Activated effector memory CD4-positive, alpha-beta T cell treated with Interleukin-2 at 50 U/mL for 16 hours (primary cell): ENCODE measurements at places on chromosomes 16 and 17.

- DNase-seq = no peak
These were observed 16.9 kb upstream of the TNFRSF13B start for GRCh38 chr17:16988749-16989229.

DNA sequence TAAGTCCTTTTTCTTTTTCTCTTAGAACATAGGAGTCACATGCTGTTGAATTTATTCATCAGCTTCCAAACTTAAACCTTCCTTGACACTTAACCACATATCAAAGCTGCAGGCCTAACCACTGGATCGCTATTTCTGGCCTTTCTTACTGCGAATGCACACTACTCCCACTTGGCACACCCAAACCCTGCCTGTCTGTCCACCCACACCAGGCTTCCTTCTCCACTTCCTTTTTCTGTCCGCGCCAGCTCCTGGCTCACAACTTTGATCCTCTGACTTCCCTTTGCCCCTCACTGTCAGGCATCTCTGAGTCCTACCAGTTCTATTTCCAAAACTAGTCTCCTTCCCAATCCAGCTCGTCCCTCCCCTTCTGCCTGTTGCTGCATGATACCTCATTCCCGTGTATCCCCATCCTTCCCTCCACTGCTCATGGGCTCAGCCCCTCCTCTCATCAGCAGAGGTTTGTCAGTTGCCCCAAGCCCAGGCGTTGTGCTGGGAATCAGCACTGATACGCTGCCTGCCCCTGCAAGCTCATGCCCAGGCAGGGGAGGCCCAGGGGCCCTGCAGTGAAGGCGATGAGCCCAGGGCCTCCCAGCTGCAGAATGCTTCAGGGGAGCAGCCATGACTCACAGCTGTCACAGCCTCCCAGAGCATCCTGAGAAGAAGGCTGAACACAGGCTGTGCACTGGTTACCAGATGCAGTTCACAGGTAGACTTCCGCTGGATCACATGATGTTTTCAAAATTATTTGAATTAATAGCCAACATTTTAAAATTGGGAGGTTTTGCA, 179.8 kb downstream of the KATNIP start:
- DNase-seq = no peak

- DNase-seq = no peak
These were observed 507 bp downstream of the SERPINF1 start for GRCh38 chr17:1762233-1762900.

DNA sequence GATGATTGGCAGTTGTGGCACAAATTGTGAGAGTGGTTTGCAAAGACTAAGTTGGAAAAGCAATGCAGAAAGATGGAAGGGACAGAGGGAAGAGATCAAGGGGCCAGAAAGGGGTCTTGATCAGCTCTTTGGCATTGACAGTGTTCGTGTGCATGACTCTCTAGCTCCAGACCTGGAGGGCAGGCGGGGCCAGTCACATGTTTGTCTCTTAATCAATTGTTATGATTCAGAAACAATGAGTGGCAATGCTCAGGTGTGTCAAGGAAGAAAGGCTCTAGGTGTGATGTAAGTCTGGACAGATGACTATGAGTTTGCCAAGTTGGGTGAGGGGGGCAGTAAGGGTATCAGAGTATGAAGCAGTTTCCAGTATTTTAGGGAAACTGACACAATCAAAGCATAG, 32.1 kb downstream of the WSB1 start:
- no peak for DNase-seq

DNA sequence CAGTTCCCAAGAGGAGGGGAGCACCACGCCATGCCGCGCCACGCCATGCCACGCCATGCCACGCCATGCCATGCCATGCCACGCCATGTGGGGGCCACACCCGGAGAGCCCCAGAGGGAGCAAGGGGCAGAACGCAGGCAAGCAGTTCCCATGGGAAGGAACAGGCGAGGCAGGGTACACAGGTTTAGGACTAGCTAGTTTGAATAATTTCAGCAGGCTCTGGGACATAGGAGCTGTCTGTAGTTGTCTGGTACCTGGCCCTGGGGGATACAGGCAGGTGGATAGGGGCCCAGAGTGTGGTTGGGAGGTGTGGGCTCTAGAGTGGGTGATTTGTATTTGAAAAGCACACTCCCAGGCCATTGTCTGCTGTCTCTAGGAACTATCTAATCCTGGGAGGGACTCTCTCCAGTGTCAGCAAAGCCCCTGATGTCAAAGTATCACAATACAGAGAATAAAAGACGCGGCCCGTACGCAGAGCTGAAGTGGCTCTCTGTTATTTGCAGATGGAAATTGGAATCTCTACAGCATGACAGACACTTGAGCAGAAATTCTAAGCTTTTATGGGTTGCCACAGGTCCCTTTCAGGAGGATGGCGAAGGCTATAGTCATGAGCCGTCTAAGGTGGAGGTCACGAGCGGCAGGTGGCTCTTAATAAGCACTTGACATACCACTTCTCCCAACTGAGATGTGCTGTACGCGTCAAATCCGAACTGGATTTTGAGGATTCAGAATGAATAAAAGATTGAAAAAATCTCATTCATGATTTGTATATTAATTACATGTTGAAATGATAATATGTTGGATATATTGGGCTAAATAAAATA, 220.8 kb upstream of the TNRC6C start:
- DNase-seq = no peak
